ENCODE measurements at places on chromosomes 4 and X. TPM values are rescaled to one million over a fixed set of nuclear protein-coding genes. Genes with fewer than 3 reads are reported as not detected.

MND1 gene
- 21.6 TPM for total RNA-seq

GNRHR gene
- total RNA-seq, result not detected

DNA sequence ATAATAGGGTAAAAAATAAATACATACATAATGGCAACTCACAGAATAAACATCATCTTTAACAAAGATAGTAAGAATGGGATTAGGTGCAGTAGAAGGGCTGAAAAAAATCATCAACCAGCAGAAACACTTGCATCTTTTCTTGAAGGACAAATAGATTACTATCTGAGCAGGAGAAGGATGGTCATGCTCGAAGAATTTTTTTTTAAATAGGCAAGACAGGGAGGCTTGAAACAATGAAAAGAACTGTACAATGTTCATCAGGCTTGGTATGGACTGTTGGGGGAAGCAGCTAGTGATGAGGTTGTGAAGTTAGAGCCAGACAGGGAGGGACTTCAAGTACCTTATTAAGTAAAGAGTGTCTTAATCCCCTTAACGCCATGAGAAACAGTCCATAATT lies 167.4 kb upstream of the LDB2 start:
- no peak overlapping the region for H3K27ac ChIP-seq
- no peaks in the 10 kb centered on the region for H3K4me1 ChIP-seq
- no peak for DNase-seq
- H3K4me3 ChIP-seq, result no peak overlapping the region
- H3K27me3 ChIP-seq, result no peaks in the 10 kb centered on the region

GRCh38 chr4:52841682-52842456 lies 20.2 kb upstream of the RASL11B start:
- H3K4me3 ChIP-seq, result no peak overlapping the region
- H3K4me1 ChIP-seq, result no peaks in the 10 kb centered on the region

GRCh38 chr4:19693936-19694570 lies 557.7 kb upstream of the SLIT2 start:
- H3K27me3 ChIP-seq, result no peaks in the 10 kb centered on the region
- no peak overlapping the region for H3K27ac ChIP-seq
- no peak for DNase-seq
- no peaks in the 10 kb centered on the region for H3K4me1 ChIP-seq
- no peak overlapping the region for H3K4me3 ChIP-seq

GBA3 gene
- not detected for total RNA-seq

DNA sequence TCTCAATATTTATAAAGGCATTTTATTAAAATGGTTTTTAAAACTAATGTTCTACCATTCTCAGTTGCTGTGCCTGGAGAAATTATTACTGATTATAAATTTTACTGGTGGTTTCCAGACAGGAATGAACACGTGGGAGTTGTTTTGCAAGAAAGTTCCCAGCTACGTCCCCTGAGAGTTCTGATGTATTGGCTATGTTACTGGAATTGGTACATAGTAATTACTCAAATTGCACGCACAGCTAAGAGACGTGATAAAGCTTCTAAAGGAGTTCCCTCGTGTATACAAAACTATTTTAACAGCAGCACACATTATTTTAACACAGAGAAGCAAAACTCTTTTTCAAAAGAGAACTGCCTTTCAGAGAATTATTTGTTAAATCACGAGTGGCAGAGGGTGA lies 292.2 kb downstream of the NLGN4X start:
- no peaks in the 10 kb centered on the region for H3K27me3 ChIP-seq
- no peaks in the 10 kb centered on the region for H3K4me1 ChIP-seq
- no peak overlapping the region for H3K4me3 ChIP-seq

DDIT4L gene
- total RNA-seq, result not detected

CSAG1 gene
- not detected for total RNA-seq

SAGE1 gene
- not detected for total RNA-seq

DNA sequence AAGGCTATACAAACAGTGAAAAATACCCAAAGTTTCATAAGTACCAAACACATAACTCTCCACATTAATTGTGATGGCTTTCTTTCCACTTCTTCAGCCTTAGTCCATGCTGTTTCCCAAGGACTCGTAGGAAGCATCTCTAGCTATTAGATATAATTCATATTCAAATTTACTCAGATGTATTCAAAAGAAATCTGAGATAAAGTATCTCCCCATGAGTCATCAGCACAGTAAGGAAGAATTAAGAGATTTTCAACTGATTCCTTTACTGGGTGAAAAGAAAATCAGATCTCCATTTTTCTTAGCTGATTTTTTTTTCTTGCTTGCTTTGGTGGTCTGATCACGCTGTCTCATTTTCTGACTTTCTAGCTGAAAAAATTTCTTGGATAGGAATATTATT lies 71.7 kb downstream of the MID1 start:
- H3K4me1 ChIP-seq, result no peaks in the 10 kb centered on the region
- H3K27ac ChIP-seq, result no peak overlapping the region
- no peaks in the 10 kb centered on the region for H3K27me3 ChIP-seq
- H3K4me3 ChIP-seq, result no peak overlapping the region

GRCh38 chr4:36026348-36026880 lies 217.9 kb downstream of the ARAP2 start:
- H3K4me3 ChIP-seq, result no peak overlapping the region
- no peaks in the 10 kb centered on the region for H3K27me3 ChIP-seq
- H3K27ac ChIP-seq, result no peak overlapping the region
- H3K36me3 ChIP-seq, result no peaks in the 10 kb centered on the region
- no peak for DNase-seq

GRCh38 chr4:174332741-174333493 lies 49.2 kb downstream of the CEP44 start:
- H3K27me3 ChIP-seq, result peaks cover 3% of the 10 kb centered on the region
- H3K4me3 ChIP-seq, result no peak overlapping the region

GRCh38 chrX:114127411-114128025 lies 456.4 kb upstream of the HTR2C start:
- no peaks in the 10 kb centered on the region for H3K36me3 ChIP-seq
- no peak overlapping the region for H3K27ac ChIP-seq
- H3K27me3 ChIP-seq, result no peaks in the 10 kb centered on the region
- H3K4me3 ChIP-seq, result no peak overlapping the region

DNA sequence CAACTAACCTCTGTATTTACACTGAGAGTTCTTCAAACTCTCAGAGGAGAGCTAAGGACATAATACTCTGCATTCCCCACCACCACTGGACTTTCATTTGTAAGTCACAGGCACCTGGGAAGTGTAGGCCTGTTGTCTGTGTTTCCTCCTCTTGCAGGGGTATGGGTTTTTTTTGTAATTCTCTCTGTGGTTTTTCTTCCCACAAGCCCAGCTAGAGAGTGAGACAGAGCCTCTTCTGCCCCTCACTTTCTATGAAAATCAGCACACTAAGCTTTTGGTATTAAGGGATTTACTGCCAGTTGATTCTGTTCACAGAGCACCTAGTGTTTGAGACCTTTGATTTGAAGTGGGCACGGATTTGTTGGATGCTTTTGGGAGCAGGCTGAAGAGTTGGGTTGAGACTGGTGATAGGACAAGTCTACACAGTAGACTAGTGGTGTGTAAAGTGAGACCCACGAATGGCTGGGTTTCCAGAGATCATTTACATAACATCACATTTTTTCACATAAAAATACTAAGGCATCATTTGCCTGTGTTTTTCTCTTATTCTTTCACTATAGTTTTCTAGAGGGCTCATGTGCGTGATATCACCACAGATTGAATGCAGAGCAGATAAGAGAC lies 28.9 kb upstream of the WDR17 start:
- no peaks in the 10 kb centered on the region for H3K36me3 ChIP-seq
- H3K4me1 ChIP-seq, result no peaks in the 10 kb centered on the region
- no peak for DNase-seq
- H3K4me3 ChIP-seq, result no peak overlapping the region
- H3K27ac ChIP-seq, result no peak overlapping the region

SSX1 gene
- total RNA-seq, result not detected

DNA sequence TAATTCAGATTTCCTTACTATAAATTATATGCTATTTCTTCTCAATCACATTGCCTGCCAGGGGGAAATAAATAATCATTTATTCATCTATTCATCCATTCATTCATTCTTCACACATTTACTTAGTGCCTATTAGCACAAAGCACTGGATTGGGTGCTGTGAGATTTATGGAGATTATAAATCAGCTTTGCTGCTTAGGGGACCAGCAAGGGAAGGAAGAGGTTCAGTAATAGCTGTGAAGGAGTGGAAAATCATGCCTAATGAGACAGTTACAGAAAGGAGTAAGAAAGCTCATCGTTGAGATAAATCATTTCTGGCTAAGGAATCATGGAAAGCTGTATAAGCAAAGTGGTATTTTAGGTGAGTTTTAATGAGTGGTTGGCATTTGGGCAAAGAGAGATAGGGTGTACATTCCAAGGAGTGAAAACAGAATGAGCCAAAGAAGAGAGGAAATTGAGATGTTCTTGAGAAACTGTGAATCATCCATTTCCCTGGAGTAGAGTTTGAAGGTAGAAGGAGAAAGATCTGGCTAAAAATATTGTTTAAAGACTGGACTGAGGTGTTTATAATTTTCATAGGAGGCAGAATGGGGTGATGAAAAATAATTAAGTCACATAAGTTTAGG lies 9.6 kb downstream of the ARSJ start:
- no peaks in the 10 kb centered on the region for H3K36me3 ChIP-seq
- H3K4me1 ChIP-seq, result no peaks in the 10 kb centered on the region
- no peaks in the 10 kb centered on the region for H3K27me3 ChIP-seq
- H3K27ac ChIP-seq, result no peak overlapping the region
- no peak overlapping the region for H3K4me3 ChIP-seq

- H3K27ac ChIP-seq, result no peak overlapping the region
- no peak for DNase-seq
- H3K4me3 ChIP-seq, result no peak overlapping the region
- H3K4me1 ChIP-seq, result no peaks in the 10 kb centered on the region
- H3K36me3 ChIP-seq, result no peaks in the 10 kb centered on the region
- H3K27me3 ChIP-seq, result no peaks in the 10 kb centered on the region
These were observed 165.4 kb downstream of the SH3BGRL start for GRCh38 chrX:81367291-81367690.

HTN3 gene
- total RNA-seq, result not detected

GRCh38 chr4:145881576-145881975 lies 57.0 kb downstream of the ZNF827 start:
- H3K36me3 ChIP-seq, result no peaks in the 10 kb centered on the region
- H3K4me3 ChIP-seq, result no peak overlapping the region
- no peak overlapping the region for H3K27ac ChIP-seq
- no peak for DNase-seq

GRCh38 chrX:51608126-51608525 lies 10.6 kb downstream of the CENPVL3 start:
- no peak overlapping the region for H3K4me3 ChIP-seq
- H3K4me1 ChIP-seq, result no peaks in the 10 kb centered on the region
- no peak overlapping the region for H3K27ac ChIP-seq
- no peaks in the 10 kb centered on the region for H3K27me3 ChIP-seq

- H3K27ac ChIP-seq, result no peak overlapping the region
- no peaks in the 10 kb centered on the region for H3K27me3 ChIP-seq
- H3K36me3 ChIP-seq, result no peaks in the 10 kb centered on the region
- H3K4me3 ChIP-seq, result no peak overlapping the region
- no peak for DNase-seq
- no peaks in the 10 kb centered on the region for H3K4me1 ChIP-seq
These were observed 155.3 kb upstream of the GPC4 start for GRCh38 chrX:133570549-133570948.

GRCh38 chr4:189202182-189202868 lies 738.3 kb upstream of the FRG1 start:
- DNase-seq, result peak; percentile 0
- H3K27ac ChIP-seq, result no peak overlapping the region
- no peaks in the 10 kb centered on the region for H3K27me3 ChIP-seq
- H3K4me1 ChIP-seq, result no peaks in the 10 kb centered on the region
- H3K4me3 ChIP-seq, result no peak overlapping the region
- H3K36me3 ChIP-seq, result no peaks in the 10 kb centered on the region

- no peak overlapping the region for H3K4me3 ChIP-seq
- H3K36me3 ChIP-seq, result no peaks in the 10 kb centered on the region
- H3K27me3 ChIP-seq, result no peaks in the 10 kb centered on the region
- no peak overlapping the region for H3K27ac ChIP-seq
- DNase-seq, result no peak
These were observed 1101.0 kb upstream of the PCDH7 start for GRCh38 chr4:29619168-29619567.

GRCh38 chr4:130393642-130394041 lies 1297.7 kb downstream of the C4orf33 start:
- no peak for DNase-seq
- H3K36me3 ChIP-seq, result no peaks in the 10 kb centered on the region
- H3K4me1 ChIP-seq, result no peaks in the 10 kb centered on the region
- H3K27ac ChIP-seq, result no peak overlapping the region
- H3K4me3 ChIP-seq, result no peak overlapping the region
- no peaks in the 10 kb centered on the region for H3K27me3 ChIP-seq

HCFC1 gene
- total RNA-seq, result 156 TPM

TMPRSS11F gene
- total RNA-seq, result not detected

USP26 gene
- not detected for total RNA-seq

- no peak for DNase-seq
- H3K4me1 ChIP-seq, result no peaks in the 10 kb centered on the region
- H3K36me3 ChIP-seq, result no peaks in the 10 kb centered on the region
- H3K27ac ChIP-seq, result no peak overlapping the region
These were observed 13.8 kb downstream of the PNMA6E start for GRCh38 chrX:153387345-153387744.

APELA gene
- total RNA-seq, result not detected

DNA sequence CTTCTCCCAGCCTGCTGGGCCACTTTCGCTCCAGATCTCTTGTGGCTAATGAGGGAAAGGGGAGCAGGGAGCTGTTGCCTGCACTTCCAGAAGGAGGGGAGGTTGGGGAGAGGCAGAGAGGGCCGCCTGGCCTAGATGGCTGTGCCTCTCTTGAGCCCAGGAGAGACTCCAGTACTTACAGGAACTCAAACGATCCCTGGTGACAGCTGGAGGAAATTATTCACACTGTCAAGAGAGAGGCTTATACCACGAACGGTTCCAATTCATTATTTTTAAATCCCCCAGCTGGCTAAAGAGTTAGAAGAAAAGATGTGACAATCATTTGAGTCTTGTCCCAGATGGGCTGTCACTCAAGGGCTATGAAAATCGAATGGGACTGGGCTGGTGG lies 96.1 kb downstream of the PHKA2 start:
- DNase-seq, result no peak
- H3K4me3 ChIP-seq, result no peak overlapping the region
- H3K27ac ChIP-seq, result no peak overlapping the region
- no peaks in the 10 kb centered on the region for H3K36me3 ChIP-seq
- no peaks in the 10 kb centered on the region for H3K27me3 ChIP-seq
- H3K4me1 ChIP-seq, result peaks cover 15% of the 10 kb centered on the region

- no peak for DNase-seq
- no peaks in the 10 kb centered on the region for H3K36me3 ChIP-seq
- H3K27ac ChIP-seq, result no peak overlapping the region
These were observed 392.8 kb downstream of the GPM6A start for GRCh38 chr4:175419236-175419718.

All from CD8-positive, alpha-beta memory T cell (primary cell).